A673 (cell line): ENCODE measurements at places on chromosomes 1 and 21.

- no peak for DNase-seq
Observed at GRCh38 chr1:9805006-9805508, 18.7 kb downstream of the CLSTN1 start.

- DNase-seq: no peak
Observed at GRCh38 chr1:93758842-93759515, 77.3 kb upstream of the BCAR3 start.

GRCh38 chr1:30028283-30028682, 695.1 kb downstream of the MATN1 start:
- no peak for DNase-seq

GRCh38 chr1:90716243-90716551, 905 bp downstream of the BARHL2 start:
- no peak for DNase-seq

GRCh38 chr1:93206567-93206954, 26.0 kb downstream of the CCDC18 start:
- no peak for DNase-seq

- DNase-seq: no peak
Observed at GRCh38 chr1:15758953-15759661, 512 bp downstream of the FBLIM1 start.

- peak; percentile 14 for DNase-seq
Observed at GRCh38 chr1:66271904-66272254, 262.1 kb upstream of the SGIP1 start.

- peak; percentile 18 for DNase-seq
Observed at GRCh38 chr1:178371235-178371634, 125.5 kb downstream of the CLEC20A start.

DNA sequence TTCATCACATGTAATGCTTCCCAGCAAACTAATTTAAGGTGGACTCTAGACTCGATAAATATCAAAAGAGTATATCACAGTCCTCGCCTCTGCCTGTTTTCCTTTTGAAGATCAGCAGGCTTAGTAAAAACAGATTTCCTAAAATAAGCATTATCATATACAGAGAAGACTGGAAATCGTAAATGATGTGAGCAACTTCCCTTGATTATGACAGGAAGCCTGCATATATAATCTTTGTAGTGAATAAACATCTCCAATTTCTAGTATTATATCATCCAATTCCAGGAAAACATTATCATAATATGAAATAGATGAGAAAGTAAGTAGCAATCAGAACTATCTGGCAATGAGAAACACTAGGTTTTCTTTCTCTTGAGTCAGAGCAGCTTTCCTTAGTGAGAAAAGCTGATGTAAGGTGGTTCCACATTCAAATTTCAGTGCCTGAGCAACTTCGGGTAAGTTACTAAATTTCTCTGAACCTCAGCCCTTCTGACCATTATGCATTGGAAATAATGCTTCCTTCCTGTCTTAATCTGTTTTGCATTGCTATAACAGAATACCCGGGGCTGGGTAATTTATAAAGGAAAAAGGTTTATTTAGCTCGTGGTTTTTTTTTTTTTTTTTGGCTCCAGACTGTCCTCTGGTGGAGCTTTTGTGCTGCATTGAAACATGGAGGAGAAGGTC, 12.6 kb upstream of the POU2F1 start:
- DNase-seq: peak; percentile 77

GRCh38 chr1:206472454-206472853, 2.2 kb downstream of the IKBKE start:
- DNase-seq: peak; percentile 52

DNA sequence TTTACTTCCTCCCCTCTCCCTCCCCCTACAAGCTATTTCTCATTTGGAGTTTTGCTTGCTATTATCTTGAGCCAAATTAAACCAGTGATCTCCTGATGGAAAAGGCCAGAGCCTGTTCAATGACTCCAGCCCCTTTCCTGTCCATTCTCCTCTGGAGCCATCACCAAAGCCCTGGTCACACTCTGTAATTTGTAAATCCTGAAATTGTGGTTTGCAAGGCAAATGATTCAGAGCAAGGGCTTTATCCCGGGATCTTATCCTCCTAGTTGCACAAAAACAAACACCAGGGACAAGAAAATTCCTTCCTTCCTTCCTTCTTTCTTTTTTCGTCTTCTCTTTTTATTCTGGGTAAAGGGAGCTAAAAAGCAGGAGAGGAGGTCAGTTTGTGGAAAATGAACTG, 366.1 kb upstream of the ST6GALNAC5 start:
- peak; percentile 5 for DNase-seq
